Large intestine (tissue), 12 donors: ENCODE measurements at places on chromosomes 6 and 20.

DNA sequence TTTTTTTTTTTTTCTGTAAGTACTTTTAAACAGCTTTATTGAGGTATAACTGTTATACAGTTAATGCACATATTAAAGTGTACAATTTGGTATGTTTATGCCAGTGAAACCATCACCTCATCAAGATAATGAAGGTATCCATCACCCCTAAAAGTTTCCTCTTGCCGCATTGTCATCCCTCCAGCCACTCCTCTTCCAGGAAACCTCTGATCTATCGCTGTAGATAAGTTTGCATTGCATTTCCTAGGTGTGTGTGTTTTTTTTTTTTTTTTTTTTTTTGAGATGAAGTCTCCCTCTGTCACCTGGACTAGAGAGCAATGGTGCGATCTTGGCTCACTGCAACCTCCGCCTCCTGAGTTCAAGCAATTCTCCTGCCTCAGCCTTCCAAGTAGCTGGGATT, 3.1 kb downstream of the SLX4IP start:
- no peak for DNase-seq

- no peak for DNase-seq
Observed at GRCh38 chr6:129608886-129609537, 101.0 kb downstream of the ARHGAP18 start.

- no peak for DNase-seq
Observed at GRCh38 chr6:21791581-21791980, 198.0 kb downstream of the SOX4 start.

DNA sequence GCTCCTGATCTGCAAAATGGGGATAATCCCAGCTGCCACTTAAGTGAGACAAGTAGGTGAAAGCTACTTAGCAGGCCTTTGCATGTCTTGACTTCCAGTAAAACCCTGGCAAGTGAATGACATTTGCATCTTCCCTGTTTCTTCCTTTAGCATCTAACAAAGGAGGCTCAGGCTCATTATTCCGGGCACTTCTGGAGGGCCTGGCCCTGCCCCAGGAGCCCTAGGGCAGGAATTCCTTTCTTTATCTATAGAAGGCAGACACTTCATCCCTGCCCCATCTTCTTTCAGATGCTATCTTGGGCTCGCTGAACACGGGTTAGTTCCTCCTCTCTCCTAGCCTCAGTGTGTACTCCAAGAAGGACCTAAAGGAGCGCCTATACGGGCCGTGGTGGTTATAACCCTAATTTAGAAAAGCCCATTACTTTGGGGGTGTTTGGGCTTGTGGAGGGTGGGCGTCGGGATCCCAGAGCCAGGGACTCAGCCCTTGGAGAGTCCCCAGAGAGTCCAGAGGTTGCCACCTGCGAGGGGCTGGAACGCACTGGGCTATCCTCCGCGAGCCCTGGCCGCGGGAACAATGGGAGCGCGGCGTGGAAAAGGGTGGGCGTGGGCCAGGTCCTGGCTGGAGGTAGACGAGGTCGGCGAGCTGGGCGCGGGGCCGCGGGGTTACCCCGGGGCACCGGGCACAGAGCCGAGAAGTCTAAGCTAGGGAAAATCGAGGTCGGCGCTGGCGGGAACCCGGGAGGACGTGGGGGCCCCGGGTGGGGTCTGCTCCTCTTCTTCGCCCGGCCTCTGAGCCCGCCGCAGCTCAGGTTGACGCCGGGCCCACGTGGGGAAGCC, 62.8 kb upstream of the EPB41L1 start:
- DNase-seq, result no peak

DNA sequence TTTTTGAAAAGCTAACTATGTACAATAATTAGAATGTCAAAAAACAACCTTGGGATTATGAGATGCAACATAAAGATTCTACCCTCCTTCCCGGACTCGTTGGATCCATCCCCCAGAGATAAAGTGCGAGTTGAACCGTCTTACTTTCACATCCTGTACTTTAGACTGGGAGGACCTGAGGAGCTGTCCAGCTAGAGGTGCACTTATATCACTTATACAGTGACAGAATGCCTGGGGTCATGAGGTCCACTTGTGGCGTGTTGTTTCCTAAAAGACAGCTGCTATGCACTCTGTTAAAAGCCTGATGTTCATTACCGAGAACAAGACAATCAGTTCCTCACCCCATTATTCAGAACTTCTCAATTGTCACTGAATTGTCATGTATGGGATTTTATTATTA, 2.1 kb downstream of the CDS2 start:
- DNase-seq, result peak; percentile 75

DNA sequence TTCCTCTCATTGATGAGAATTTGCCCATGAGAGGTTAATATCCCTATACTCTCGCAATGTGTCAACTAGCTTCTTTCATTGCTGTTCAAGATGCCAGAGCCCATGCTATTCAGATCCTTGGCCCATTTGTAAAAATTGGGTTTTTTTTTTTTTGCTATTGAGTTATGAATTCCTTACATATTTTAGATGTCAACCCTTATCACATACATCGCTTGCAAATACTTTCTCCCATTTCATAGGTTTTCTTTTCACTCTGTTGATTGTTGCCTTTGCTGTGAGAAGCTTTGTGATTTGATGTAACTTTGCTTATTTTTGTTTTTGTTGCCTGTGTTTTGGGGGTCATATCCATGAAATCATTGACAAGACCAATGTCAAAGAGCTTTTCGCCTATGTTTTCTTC, 32.2 kb upstream of the IPCEF1 start:
- no peak for DNase-seq

- DNase-seq, result peak; percentile 4
Observed at GRCh38 chr6:92810913-92811312, 608.4 kb downstream of the EPHA7 start.

- no peak for DNase-seq
Observed at GRCh38 chr6:23280437-23280836, 711.1 kb downstream of the HDGFL1 start.

GRCh38 chr6:6397842-6398241, 77.4 kb upstream of the F13A1 start:
- no peak for DNase-seq

DNA sequence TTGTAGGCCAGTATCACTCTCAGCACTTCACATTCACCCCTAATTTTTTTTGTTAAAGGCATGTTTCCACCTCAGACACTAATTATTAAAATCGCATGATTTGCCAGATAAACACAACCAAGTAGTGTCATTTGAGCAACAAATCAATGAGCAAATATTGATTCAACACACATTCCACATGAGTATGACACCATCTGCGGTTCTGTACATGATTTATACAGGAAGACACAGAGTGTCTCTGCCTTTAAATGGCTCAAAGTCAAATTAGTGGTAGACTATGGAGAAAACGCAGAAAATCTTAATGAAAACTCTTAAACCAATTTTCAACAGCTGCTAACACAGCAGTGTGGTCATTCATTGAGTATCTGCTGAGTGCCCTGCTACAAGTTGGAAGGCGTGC, 300.2 kb downstream of the SOX4 start:
- no peak for DNase-seq

DNA sequence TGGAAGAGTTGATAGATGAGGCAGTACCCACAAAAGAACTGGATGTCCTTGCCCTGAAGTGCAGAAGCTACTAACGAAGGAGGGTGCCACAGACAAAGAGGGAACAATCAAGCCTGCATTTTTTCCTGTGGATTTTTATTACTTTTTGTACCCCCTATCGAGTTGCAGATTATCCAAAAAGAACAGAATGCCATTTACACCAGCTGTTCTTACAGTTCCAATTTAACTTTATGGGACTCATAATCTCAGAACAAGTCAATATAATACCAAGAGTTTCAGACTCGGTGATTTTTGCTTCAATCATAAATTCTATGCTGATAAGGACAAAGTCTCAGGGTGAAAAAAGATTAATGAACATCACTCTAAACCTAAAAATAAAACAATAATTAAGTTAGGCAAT, 4.0 kb upstream of the CNKSR3 start:
- no peak for DNase-seq

- DNase-seq, result peak; percentile 95
Observed at GRCh38 chr6:52503851-52504781, 72.7 kb downstream of the TRAM2 start.

GRCh38 chr20:32976746-32977145, 27.5 kb downstream of the SUN5 start:
- DNase-seq, result no peak

- DNase-seq, result peak; percentile 34
Observed at GRCh38 chr20:45011108-45011526, 44.8 kb downstream of the STK4 start.

- DNase-seq, result no peak
Observed at GRCh38 chr6:156593127-156593526, 184.1 kb upstream of the ARID1B start.

GRCh38 chr6:149910721-149911151, 12.2 kb downstream of the RAET1G start:
- DNase-seq, result no peak

- no peak for DNase-seq
Observed at GRCh38 chr6:25147223-25147622, 132.0 kb upstream of the CARMIL1 start.

GRCh38 chr6:41712651-41713103, 22.7 kb downstream of the TFEB start:
- DNase-seq, result no peak

DNA sequence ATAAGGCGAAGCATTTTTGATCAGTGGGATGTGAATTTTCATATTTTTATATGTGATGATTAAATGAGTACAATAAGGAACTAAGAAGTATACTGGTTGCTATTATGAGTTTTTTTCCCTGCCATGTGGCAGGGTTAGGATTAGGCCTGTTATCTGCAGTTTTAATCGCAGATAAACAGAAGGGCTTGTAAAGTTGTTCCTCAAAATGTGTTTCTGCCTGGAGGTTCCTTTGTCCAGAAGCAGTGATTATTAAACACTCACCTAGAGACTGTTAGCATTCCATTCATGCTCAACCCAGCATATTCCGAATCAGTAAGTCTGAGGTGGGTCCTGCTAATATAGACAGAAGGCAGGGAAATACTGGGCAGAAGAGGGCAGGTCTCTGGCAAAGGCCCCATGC, 316.0 kb downstream of the CLIC5 start:
- no peak for DNase-seq

DNA sequence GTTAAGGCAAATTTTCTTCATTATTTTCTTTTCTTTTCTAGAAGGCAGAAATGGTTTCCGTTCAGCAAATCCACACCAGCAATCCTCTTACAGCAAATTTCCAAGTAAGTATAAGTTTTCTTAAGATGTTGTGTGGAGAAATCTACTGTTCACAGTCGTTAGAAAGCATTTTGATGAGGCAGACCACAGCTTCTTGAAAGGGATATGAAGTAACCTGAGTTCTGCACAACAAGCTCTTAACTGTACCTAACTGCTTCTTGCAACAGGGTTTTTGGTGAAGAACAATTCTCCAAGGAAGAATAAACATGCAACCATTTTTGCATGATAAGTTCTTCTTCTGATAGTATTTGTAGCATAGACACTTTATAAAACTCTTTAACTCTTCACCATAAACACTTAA, 45.3 kb upstream of the STXBP5 start:
- no peak for DNase-seq
